ENCODE measurements at places on chromosomes 12 and 14.

- no peak for DNase-seq
Observed at GRCh38 chr12:132053338-132054330, 90.5 kb downstream of the DDX51 start.

- no peak for DNase-seq
Observed at GRCh38 chr14:105290621-105291346, 10.0 kb downstream of the BRF1 start.

DNA sequence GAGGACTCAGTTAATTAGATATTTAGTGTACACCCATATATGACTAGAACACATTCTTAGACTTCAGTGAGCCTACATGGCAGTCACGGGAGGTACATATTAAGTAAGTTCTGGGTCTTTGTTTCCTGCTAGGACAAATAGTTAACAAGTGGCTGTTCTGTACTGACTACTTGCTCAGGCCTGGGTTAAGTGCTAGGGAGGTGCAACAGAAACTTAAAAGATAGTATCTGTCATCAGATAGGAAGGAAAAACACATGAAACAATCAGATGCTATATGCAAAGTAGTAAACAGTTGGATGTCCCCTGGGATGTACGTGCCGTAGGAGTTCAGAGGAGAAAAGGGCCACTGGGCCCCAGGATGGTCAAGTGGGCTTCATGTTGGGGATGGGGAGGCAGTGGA is 59.5 kb downstream of the SLC4A8 start:
- DNase-seq, result no peak

DNA sequence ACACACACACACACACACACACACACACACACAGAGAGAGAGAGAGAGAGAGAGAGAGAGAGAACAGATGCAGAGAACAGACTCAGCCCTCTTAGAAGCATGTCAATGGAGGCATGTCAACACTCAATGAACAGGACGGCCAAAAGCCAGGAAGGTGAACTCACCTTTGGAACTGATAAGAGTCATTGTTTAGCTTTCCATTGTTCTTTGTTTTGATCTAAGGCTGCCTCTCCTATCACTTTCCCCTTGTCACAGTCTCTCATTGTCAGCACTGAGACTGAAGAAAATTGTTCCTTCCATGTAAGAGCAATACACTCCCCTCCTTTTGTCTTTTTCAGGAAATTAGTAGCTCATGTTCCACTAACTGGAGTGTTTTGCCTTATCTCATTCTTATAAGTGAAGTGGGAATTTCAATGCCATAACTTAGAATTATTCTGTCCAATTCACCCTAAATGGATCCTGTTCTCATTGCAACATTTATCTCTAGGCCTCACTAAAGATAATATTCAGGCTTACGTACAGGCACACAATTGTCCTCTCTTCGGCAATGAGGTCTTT is 218.0 kb downstream of the DUSP6 start:
- no peak for DNase-seq

GRCh38 chr12:79871621-79872020 is 63.3 kb downstream of the PPP1R12A start:
- no peak for DNase-seq

- DNase-seq, result no peak
Observed at GRCh38 chr12:128554546-128555304, 269.0 kb downstream of the SLC15A4 start.

- DNase-seq, result no peak
Observed at GRCh38 chr14:93023802-93024434, 91.8 kb downstream of the ITPK1 start.

DNA sequence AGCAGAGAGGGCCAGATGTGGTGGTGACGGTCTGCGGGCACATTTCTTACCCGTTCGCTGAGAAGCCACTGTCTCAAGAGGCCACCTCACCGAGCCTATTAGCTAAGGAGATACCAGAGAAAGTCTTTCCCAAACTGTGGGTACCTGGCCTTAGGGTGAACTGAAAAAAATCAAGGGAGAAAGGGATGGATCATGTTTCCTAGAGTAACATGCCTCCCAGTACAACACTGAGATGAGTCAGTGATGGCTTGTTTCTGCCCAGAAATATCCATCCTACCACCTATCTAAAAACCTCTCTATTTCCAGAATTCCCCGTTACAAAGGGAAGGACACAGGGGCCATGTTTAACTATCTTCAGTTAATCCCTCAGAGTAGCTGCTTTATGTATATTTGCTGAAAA is 83.7 kb downstream of the LMNTD1 start:
- no peak for DNase-seq

GRCh38 chr14:44701563-44702263 is 194.6 kb upstream of the FSCB start:
- no peak for DNase-seq

DNA sequence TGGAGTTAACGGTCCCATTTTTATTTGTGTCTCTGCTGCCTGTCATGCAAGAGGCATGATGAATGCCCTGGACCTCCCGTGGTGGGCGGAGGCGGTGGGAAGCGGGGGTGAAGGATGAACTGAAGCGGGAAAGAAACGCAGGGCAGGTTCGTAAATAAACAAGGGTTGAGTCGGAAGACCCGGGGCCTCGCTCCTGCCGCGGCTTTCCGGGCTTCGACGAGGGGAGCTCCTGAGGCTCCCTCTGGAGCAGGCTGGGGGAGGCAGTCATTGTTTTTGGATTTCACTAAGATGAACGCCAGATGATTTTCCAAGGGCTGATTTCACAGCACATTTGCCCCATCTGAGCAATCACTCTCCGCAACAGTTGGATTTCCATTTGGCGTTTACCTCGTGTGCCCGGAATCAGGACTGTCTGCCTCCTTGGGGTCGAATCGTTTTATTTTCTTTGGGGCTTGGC is 130.2 kb downstream of the SLC38A6 start:
- DNase-seq, result no peak

- DNase-seq, result no peak
Observed at GRCh38 chr14:65560340-65561027, 148.0 kb downstream of the FUT8 start.

DNA sequence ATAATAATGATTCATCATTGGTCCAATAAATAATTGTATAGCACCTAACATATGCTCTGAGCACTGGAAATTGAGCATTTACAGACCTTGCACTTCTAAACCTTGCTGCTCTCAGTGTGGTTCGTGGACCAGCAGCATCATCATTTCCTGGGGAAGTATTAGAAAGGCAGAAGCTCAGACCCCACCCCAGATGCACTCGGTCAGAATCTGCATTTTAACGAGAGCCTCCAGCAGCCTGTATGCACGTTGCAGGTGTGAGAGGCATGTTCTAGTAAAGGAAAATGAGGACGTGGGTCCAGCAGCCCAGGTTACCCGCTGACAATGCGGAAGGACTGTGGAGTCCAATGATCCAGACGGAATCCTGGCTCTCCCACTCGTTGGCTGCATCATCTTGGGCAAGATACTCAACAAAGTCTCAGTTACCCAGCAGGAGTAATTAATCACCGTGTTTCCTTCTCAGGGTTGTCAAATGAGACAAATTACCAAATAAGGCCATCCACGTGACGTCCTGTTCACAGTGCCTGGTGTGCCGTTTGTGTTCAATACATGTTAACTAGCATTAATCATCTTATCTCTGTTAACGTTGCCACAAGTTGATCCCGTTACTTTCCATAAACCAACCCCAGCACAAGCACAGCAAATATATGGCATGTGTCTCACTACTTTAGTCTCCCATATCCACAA is 49.2 kb upstream of the CCND2 start:
- DNase-seq, result no peak

GRCh38 chr12:24821691-24822090 is 127.2 kb downstream of the BCAT1 start:
- DNase-seq, result no peak

- no peak for DNase-seq
Observed at GRCh38 chr12:77760271-77761025, 70.2 kb upstream of the NAV3 start.

- DNase-seq, result no peak
Observed at GRCh38 chr12:90322006-90322405, 613.4 kb upstream of the ATP2B1 start.

DNA sequence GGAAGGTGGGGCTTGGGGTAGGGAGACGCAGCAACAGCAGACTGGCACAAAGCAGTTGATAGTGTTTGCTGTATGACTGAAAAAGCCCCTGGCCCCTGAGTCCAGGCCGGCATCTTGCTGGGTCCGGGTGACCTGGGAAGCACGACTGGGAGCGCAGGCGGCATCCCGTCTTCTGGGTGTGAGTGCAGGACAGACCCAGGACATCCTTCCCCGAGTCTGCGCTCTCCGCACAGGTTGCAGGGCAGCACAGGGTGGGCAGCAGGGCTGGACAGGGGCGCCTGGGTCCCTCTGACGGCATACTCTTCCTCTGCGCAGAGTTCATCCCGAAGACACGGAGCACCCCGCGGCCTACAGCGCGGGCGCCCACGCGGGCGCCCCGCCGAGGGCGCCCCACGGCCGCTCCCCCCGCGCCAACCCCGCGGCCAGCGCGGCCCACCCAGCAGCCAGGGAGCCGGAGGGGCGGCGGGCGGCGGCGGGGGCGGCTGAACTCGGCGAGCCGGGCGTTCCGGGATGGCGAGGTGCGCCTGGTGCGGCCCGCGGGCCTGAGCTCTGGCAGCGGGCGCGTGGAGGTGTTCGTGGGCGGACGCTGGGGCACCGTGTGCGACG is 9.2 kb upstream of the CYP46A1 start:
- DNase-seq, result no peak

DNA sequence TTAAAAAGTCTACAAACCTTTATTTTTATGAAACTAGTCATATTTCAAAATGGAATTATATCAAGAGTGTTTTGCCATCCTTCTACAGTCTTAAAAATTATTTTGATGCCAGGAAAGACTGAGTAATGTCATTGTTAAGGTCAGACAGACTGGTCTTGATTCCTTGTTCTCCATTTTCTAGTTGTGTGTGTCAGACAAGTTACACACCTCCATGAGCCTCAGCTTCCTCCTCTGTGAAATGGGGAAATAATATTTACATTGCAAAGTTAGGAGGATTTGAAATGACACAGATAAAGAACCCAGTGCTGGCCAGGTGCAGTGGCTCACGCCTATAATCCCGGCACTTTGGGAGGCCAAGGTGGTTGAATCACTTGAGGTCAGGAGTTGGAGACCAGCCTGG is 47.4 kb upstream of the ELK3 start:
- DNase-seq, result no peak

DNA sequence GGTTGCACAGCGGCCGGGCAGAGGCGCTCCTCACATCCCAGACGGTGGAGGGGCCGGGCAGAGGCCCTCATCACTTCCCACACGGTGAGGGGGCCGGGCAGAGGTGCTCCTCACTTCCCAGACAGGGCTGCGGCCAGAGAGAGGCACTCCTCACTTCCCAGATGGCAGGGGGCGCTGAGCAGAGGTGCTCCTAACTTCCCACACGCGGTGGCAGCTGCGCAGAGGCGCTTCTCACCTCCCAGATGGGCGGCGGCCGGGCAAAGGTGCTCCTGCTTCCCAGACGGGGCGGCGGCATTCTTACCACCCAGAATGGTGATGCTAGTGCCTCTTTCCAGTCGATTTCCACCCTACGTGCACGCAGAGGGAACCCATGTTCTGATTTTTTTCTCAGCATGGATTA is 304.4 kb downstream of the RGS6 start:
- DNase-seq, result no peak

DNA sequence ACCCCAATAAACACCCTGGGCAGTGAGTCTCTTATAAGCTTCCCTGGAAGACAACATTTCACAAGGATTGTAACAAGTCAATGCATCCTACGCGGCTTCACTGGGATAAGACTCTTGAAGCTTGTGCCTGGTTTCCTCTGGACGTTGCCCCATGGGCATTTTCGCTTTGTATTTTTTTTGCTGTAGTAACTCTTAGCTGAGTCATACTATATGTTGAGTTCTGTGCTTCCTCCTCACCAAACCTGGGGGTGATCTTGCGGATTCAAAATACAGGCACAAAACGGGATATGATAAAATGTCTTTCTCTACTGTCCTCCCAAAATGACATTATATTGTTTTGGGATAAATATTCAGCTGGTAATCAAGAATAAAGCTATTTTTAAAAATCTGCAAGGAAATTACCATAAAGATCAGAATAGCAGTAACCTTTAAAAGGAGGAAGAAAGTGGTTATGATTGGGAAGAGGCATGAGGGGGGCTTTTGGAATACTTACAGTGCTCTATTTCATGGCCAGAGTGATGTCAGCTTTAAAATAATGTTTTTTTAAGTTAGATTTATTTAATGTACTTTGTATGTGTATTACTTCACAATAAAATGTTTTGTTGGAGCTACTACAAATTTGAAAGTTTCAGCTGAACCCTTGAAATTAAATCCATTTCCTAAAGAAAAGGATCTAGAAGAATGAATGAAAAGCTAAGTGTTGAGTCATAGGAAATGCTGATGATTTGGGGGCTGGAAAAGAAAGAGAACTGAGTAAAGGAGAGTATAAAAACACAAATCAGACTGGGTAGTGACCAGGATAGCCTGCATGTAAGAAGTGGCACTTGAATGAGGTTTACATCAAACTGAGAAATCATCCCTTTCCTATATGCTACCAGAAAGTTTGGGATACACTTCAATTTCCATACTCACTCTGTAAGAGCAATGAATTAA is 14.7 kb downstream of the BTBD7 start:
- DNase-seq, result peak; percentile 49

DNA sequence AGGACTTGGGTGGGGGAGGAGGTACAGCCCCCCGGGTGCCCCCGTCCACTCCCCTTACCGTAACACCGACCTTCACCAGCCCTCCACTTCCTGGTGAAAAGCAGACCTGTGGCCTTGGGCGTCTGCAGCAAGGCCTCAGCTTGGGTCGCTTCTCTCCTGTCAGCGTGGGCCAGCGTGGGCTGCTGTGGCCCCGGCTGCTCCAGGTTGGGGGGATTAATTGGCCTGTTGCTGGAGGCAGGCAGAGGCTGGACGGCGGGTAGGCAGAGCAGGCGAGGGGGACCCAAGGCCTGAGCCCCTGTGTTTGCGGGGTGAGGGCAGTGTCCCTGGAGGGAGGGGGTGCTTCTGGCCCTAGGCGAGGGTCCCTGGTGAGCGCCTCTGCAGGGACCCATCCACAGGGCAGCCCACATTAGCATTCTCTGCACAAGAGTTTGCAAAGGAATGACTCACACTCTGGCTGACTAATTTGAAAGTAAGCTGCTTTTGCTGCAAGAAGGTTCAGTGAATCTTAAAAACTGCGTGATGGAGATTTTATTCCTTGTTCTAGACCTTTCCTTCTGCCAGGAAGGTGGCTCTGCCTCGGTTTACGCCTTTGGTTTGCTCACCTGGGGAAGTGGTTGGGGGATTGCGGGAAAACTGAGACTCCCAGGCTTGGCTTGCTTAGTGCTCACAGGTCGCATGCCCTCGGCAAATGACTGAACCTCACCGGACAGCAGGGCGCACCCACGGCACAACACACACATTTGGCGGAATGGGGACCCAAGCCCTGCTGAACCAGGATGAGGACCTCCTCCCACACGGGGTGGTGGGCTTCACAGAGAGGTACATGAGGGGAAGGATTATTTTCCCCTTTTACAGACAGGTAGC is 37.9 kb upstream of the DLK1 start:
- peak; percentile 72 for DNase-seq

DNA sequence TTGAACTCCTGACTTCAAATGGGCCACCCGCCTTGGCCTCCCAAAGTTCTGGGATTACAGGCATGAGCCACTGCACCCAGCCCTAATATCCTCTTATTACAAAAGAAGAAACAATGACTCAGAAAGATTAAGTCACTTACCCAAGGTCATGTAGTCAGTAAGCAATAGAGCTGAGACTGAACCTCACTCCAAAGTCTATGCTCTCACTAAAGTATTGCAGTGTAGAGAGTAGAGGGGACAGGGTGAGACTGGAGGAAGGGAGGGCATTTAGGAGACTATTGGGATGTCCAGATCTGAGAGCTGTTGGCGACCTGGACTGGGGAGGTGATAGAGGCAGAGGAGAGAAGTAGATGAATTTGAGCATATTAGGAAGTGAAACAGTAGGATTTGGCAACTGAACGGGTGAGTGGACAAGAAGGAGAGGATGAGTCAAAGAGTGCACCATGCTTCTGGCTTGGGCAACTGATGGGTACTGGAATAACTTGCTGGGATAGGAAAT is 11.8 kb downstream of the P2RX7 start:
- DNase-seq, result peak; percentile 38
